ENCODE measurements at places on chromosomes 2 and 18.
A peak's percentile ranks its signal among the peaks of the same experiment; 100 is the strongest.

- no peak for DNase-seq
Observed at GRCh38 chr2:102357937-102358336, 2.3 kb downstream of the IL18R1 start.

DNA sequence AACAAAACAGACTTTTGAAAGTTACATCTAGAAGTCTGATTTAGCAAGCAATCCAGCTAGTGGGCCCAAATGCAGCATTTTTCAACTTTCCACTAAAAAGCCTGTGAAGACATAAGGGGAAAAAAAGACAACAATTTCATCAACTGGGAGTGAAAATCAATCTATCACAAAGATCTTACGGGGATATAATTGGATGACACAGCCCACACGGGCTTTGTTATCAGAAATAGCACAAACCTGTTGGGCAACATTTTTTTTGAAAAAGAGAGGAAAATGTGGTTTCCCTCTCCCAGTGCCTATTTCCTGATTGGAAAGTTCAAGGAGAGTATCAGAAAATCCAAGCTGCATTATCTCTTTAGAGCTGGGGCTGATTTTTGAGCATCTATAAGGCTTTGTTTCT, 132.7 kb downstream of the EVA1A start:
- no peak for DNase-seq

GRCh38 chr2:105712166-105712915, 32.4 kb upstream of the NCK2 start:
- DNase-seq: no peak

DNA sequence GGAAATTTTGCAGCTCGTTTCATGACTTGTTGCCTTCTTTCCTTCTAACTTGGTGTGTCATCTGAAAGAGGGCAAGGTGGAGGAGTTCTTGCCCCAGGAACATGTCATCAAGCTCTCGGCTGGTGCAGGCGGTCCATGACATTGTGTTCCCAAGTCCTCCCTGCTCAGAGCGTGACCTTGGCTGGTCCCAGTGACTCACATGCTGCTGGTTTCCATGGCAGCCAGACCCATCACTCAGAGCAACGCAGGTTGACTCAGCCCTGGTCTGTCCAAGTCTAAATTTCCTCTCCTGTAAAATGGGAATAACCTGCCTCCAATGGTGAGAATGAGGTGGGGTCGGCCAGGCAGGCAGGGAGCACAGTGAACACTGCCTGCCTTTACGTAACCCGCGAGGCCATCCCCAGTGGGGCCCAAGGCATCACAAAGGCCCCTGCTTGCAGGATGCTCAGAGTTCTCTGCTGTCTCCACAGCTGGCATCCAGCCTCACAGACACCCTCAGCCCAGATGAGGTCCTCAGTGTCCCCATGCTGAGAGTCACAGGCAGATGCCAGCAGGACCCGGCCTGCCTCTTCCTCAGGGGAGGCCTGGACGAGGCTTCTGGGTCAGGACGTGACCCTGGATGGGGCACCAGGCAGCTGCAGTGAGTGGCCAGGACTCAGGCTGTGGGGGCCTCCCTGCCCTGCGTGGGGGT, 143.7 kb downstream of the TPO start:
- no peak for DNase-seq

GRCh38 chr18:10487154-10487553, 32.7 kb downstream of the APCDD1 start:
- no peak for DNase-seq

- peak; percentile 2 for DNase-seq
Observed at GRCh38 chr18:62131301-62131909, 55.5 kb downstream of the PIGN start.

DNA sequence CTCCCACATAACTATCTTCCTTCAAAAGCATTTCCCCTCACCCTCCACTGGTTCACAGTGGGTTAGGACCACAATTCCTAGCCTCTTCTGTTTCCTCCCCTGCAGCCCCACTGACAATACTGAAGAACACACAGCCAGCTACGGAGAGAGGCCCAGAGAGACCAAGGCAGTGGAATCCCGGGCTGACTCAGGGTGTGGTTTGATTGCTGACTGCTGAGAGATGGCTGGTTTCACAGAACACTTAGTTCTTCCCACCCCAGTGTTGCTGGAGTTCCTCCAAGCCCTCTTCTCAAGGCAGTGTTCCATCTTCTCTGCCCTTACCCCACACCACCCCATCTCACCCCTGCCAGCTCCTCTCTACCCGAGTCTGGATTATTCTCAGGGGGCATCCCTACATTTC, 43.3 kb upstream of the ZFP36L2 start:
- DNase-seq: no peak

DNA sequence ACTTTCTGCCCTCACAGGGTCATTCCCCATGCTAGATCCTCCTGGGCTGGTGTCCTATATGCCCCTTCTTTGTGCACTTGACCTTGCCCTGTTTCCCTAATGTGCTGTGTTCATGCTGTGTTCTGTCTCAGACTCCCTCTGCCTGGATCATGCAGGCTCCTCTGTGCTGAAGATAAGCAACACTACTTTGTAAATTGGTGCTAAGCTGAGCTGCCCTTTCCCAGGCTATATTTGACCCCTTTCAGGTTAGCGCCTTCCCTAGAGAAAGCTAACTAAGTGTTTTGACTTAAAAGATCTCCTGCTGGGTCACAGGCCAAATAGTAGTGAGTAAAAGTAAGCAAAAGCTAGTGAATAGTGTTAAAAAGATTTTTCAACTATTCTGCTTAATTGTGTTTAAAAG, 257.2 kb upstream of the RGPD4 start:
- no peak for DNase-seq

GRCh38 chr2:204496779-204497178, 48.5 kb upstream of the PARD3B start:
- DNase-seq: no peak

- DNase-seq: no peak
Observed at GRCh38 chr2:31267437-31268120, 33.6 kb downstream of the EHD3 start.

DNA sequence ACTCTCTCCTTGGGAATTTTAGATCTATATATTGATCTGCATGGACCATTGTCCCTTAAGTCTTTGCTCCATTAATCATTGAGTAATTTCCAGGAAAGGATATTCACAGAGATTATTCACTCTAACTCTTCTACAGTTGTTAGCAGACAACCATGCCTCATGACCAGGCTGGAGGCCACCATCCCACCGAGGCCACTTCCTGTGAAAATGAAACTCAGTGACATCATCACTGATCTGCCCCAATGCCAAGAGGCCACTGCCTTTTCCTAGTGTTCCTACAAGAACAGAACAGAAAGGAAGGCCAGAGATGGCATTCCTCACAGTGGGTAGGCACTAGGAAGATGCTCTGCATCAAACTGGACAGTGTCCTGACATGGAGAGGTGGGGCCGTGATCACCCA, 161.3 kb downstream of the DTNA start:
- DNase-seq: no peak

GRCh38 chr2:23285091-23285800, 99.7 kb upstream of the KLHL29 start:
- DNase-seq: no peak

DNA sequence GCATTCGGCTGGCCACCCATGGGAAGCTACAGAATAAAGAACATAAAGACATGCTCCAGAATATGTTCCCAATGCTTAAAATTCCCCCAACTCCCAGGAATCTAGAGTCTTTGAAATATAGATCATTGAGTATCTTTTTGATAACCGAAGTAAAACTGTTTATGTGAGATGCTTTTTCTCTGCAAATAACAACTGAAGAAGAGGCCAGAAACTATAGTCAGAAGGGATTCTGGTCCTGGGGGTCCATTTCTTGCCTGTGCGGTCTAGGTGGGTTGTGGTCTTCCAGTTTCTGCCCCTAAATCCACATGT, 30.6 kb upstream of the SLC66A3 start:
- no peak for DNase-seq

GRCh38 chr18:56139792-56140254, 498.6 kb downstream of the TXNL1 start:
- no peak for DNase-seq

- DNase-seq: no peak
Observed at GRCh38 chr2:217206016-217206725, 346.3 kb upstream of the TNP1 start.

DNA sequence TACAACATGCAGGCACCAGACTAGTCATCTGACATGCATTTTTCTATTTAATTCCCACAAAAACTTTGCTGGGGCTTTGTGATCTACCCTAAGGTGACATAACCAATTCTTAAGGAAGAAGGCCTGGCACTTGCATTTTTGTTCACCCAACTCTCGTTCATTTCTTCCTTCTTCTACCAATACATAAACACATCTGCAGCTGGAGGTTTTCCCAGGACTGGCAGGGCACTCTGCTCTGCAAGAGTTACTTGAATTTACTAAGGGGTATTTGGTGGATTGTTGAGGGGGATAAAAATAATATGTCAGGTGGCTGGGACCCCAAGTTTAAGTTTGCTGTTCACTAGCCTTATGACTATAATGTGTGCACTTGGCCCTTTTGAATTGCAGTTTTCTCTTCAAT, 111.4 kb upstream of the TRIB2 start:
- DNase-seq: no peak

- DNase-seq: no peak
Observed at GRCh38 chr2:140442319-140442718, 1662.1 kb upstream of the NXPH2 start.

GRCh38 chr2:191653667-191654391, 24.1 kb upstream of the NABP1 start:
- DNase-seq: no peak

DNA sequence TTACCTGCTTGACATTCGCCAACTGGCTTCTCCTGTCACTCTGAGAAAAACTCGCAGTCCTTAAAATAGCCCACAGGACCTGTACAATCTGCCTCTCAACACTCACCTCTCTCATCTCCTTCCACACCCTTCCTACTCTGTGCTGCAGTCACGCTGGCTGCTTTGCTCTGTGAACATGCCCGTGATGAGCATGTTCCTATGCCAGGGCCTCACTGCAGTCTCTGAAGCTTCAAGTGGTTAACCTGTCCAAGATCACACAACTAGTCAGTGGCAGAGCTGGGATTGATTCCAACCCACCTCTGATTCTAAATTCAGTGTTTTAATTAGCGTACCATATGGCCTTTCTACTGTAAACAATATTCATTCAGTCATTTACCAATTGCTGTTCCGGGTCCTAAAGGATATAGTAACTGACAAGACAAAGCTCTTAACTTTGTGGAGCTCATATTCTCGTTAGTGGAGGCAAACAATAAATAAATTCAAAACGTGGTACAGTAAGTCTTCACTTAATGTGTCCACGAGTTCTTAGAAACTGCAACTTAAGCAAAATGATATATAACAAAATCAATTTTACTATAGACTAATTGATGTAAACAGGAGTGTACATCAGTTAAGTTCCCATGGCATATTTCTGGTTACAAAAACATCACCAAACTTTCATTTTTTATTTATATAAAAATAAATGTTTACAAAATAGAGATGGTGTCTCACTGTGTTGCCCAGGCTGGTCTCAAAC, 38.9 kb upstream of the FBXO11 start:
- no peak for DNase-seq

DNA sequence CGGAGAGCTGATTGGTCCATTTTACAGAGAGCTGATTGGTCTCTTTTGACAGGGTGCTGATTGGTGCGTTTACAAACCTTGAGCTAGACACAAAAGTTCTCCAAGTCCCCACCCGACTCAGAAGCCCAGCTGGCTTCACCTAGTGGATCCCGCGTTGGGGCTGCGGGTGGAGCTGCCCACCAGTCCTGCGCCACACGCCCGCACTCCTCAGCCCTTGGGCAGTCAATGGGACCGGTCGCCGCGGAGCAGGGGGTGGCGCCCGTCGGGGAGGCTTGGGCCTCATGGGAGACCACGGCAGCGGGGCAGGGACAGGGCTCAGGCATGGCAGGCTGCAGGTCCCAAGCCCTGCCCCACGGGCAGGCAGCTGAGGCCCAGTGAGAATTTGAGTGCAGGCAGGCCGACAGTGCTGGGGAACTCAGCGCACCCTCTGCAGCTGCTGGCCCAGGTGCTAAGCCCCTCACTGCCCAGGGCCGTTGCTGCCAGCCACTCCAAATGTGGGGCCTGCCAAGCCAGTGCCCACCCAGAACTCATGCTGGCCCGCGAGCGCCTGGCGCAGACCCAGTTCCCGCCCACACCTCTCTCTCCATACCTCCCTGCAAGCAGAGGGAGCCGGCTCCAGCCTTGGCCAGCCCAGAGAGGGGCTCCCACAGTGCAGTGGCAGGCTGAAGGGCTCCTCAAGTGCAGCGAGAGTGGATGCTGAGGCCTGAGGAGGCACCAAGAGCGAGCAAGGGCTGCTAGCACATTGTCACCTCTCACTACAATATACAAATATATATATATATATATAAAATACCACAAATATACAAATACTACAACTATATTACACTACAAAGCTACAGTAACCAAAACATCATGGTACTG, 100.7 kb downstream of the SPIRE1 start:
- DNase-seq: no peak

GRCh38 chr2:88659538-88659915, 31.9 kb upstream of the RPIA start:
- DNase-seq: no peak

GRCh38 chr2:20215183-20216040, 9.5 kb downstream of the SDC1 start:
- DNase-seq: no peak

DNA sequence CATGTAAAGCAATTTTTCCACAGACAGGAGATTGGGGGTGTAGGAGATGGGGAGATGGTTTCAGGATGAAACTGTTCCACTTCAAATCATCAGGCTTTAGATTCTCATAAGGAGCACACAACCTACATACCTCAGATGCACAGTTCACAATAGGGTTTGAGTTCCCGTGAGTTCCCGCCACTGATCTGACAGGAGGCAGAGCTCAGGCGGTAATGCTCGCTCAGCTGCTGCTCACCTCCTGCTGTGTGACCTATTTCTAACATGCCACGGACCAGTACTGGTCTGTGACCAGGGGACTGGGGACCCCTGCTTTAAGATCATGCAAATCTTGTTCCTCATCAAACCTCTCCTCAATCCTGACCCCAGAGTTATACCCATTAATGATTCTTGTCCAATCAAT, 70.1 kb downstream of the RPE start:
- DNase-seq: no peak

- no peak for DNase-seq
Observed at GRCh38 chr2:69310111-69311023, 76.7 kb downstream of the GFPT1 start.

DNA sequence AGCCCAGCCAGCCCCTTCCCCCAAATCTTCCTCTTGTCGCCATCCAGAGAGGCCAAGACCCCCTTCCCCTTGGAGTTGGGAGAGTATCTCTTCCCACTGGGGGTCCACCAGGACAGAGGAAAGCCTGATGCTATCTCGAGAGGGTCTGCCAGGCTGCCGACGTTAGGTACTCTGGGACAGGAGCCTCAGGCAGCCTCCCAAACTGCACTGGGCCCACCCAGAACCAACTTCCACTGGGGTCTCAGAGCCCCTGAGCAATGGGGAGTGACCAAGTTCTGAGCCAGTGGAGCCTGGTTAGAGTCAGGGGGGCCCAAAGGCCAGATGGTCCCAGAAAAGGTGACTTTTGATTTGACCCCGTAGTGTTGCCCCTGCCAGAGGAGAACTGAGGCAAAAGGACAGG, 189.1 kb downstream of the INHBB start:
- DNase-seq: no peak

DNA sequence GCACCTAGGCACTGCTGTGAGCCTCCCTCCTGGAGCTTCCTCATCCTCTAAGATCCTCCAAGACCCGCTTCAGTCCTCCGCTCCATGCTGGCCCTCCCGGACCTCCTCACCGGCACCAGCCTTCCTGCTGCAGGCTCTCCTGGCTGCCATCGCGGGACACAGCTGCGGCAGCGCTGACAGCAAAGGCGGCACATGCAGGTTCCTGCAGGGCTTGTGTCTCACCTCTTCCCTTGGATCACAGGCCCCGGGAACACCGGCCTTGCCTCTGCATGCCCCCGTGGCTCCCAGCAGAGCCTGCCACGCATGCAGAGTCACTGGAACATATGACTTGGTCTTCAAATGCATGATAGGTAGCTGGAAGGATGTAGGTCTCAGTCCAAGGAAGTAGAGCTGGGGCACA, 67.2 kb downstream of the PTGR3 start:
- no peak for DNase-seq

All from stimulated activated CD8-positive, alpha-beta memory T cell treated with anti-CD3 and anti-CD28 coated beads, Interleukin-2, amount 100 ng/mL, for 1 hour (primary cell).